ENCODE measurements at places on chromosomes 11 and 22.

GRCh38 chr11:40314327-40314726, 1145.1 kb downstream of the LRRC4C start:
- no peak for ATAC-seq

DNA sequence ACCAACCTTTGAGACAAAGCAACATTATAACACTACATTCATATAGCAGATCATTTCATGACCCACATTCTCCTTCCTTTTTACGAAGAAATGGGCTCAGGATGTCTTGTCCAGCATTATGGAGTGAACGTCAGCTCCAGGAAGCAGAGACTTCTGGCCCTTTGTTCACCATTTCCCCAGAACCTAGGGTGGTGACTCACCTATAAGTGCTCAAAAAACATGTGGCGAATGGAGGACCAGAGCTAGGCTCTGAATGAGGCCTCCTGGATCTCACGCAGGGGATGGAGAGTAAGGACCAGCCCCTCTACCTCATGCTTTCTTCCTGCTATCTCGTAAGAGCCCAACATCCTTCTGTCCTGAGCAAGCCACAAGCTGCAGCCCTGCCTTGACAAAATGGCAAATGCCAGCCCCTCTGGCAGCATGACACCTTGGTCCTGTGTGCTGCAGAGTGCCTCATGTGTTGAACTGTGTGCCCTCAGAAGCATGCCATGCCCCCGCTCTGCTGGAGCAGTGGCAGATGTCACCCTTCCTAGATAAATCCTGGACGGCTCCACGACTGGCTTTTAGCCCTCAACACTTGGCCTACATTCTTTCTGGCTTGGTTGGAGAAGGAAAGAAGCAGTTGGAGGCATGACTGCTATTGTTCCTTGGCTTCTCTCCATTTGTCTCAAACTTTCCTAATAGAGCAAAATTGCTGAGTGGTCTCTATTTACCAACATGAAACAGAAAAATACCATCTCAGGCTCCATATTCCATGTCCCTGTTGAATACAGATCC, 6.5 kb upstream of the ST3GAL4 start:
- ATAC-seq: no peak

- ATAC-seq: no peak
Measured at GRCh38 chr11:117229411-117229810, 2.5 kb downstream of the PCSK7 start.

GRCh38 chr11:9274499-9275258, 9.5 kb upstream of the DENND5A start:
- ATAC-seq: peak; percentile 38

DNA sequence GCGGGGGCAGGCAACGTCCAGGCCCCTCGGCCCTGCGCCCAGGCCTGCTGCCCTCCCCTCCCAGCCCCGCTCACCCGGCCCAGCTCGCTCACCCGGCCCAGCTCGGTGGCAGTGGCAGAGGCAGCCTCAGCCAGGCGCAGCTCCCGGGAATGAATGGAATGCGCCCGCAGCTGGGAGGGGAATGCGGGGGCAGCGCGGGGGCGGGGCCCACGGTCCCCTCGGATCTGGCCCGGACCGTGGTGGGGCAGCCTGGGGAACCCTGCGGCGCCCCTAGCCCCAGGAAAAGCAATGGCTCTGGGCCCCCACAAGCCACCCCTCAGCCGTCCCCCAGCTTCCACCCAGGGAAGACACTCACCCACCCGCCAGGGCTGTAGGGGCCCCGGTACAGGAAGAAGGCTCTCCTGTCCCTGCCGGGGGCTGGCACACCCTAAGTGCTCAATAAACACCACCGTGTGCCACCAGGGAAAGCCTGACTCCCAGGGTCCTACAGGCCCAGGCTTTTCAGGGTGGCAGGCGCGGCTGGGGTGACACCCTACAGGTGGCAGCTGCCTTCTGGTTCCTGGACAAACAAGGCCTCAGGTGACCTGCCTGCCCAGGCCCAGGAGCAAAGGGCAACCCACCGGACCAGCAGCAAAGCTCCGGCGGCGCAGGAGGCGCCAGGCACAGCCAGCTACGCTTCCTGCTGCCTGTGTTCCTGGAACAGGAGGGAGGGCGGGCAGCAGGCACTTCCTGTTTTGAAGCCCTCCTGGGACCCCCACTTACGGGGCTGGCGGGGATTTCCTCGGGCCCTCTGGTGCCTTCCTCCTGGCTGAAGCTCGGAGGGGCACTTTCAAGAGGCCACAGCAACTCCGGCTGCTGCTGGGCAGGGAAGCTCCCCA, 13.8 kb downstream of the PLXNB2 start:
- ATAC-seq: peak; percentile 92

DNA sequence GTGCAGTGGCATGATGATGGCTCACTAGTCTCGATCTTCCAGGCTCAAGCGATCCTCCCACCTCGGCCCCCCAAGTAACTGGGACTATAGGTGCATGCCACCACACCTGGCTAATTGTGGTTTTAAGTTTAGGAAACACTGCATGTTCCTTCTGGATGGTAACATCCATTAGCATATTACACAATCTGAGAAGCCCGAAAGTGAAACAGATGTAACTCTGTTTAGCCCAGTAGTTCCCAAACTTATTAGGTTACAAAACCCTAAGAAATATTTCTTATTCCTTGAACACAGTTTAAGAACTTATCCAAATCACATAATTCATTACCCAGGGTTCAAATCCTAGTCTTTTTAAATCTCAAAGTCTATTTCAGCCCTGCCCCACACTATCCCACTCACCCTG, 28.3 kb downstream of the POLDIP3 start:
- ATAC-seq: no peak

GRCh38 chr11:96113193-96113681, 189.3 kb upstream of the MTMR2 start:
- peak; percentile 77 for ATAC-seq

DNA sequence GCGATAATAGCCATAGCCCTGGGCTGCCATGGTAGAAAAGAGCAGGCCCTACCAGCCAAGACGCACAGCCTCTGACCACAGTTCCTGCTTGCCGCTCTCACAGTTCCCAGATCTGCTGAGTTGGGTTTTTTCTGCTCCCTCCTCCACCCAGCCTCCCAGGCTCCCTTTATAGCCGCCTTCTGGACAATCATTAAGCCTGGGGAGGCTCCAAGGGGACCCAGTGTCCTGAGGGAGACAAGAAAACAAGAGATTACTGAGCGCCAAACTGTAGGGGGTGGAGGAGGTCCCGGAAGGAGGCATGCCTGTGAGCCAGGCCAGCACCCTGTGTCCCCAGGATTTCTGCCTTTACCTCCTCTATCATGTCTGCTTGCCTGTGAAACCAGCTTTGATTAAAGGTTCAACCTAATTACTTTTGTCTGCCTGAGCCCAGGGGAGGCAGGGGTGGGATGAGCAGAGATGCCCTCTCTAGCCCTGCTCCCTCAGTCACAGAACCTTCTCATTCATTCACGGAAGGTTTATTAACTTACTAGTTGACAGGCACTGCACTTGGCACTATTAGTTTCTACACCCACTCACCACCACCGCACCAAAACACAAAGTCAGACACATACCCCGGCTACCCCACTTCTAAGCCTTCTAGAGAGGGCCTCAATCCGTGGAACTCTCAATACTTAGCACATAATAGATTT, 1.2 kb downstream of the SLC37A4 start:
- ATAC-seq: peak; percentile 1

- ATAC-seq: peak; percentile 73
Measured at GRCh38 chr22:42680648-42681047, 31.5 kb upstream of the CYB5R3 start.

GRCh38 chr11:13669544-13670488, 1.3 kb downstream of the FAR1 start:
- no peak for ATAC-seq

DNA sequence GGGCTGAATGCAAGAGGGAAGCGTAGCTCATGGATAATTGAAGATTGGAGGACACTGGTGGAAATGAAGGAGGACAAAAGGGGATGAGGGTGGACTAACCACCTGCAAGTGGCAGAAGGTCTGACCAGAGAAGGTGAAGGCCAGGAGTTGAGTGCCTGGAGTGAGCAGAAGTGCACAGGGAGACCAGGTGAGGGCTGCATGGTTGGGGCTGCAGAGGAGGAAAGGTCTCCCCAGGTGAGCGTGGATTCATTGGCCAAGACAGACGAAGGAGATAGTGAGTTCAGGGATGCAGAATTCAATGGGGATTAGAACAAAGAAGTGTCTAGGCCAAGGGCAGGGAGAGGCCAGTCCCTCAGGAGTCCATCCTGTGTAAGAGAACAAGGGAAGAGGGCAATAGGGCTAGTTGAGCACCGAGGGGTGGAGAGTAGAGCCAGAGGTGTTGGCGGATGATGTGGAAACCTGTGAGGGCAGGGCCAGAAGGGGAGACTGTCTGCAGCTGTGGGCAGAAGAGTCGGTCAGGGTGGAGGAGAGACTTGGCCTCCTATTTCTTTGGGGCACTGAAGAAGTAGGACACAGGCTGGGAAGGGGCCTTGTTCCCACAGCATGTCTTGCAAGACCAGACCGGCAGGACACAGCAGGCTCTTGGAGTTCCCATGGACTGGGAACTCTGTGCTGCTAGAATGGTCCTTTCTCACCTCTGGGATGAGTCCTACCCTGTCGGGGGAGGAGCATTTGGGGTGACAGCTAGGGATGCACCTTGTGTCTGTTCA, 6.7 kb downstream of the TRIM29 start:
- no peak for ATAC-seq

- no peak for ATAC-seq
Measured at GRCh38 chr11:123905826-123906225, 3.9 kb downstream of the OR8D4 start.

GRCh38 chr11:78081583-78081982, 1.9 kb upstream of the NDUFC2 start:
- ATAC-seq: no peak

GRCh38 chr22:20636075-20636812, 128.8 kb downstream of the MED15 start:
- ATAC-seq: no peak

DNA sequence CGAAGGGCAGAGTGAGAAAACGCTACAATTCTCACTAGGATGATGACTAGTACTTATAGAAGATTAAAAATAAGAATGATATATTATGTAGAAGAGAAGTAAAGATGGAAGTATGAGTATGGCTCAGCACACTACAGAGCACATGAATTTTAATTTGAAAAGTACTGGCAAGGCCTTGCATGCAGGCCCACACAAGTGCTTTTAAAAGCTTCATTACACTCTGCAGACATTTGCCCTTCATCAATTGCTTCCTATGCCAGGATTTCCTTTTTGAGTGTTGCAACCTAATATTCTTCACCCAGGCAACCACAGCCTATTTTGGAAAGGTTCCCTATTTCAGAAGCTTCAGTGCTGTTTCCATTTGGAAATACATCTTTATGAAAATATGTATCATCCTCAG, 81.1 kb downstream of the LARGE2 start:
- peak; percentile 61 for ATAC-seq

- no peak for ATAC-seq
Measured at GRCh38 chr11:66922551-66922950, 35.6 kb downstream of the PC start.

GRCh38 chr11:7527029-7527428, 13.2 kb downstream of the PPFIBP2 start:
- no peak for ATAC-seq

GRCh38 chr11:99432677-99433076, 411.9 kb downstream of the CNTN5 start:
- no peak for ATAC-seq

DNA sequence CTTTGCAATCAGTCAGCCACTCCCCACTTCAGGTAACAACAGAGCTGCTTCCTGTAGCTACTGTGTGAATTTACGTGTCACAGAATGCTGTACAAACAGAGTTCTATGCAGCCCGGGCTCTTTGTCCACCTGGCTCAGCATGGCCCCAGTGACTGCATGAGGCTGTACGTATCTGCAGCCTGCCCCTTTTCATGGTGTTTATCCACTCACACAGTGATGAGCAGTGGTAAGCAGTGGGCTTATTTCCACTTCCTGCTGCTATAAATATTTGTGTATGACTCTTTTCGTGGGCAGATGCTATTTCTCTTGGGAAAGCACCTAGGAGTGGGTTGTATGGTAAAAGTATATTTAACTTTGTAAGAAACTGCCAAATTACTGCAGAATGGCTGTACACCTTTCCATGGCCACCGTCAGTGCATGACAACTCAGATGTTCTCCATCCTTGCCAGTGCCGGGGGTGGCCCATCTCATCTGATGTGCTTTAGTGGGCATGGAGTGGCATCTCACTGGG, 43.3 kb downstream of the MYEOV start:
- peak; percentile 36 for ATAC-seq

GRCh38 chr11:69297787-69298266, 3.9 kb downstream of the MYEOV start:
- peak; percentile 11 for ATAC-seq

DNA sequence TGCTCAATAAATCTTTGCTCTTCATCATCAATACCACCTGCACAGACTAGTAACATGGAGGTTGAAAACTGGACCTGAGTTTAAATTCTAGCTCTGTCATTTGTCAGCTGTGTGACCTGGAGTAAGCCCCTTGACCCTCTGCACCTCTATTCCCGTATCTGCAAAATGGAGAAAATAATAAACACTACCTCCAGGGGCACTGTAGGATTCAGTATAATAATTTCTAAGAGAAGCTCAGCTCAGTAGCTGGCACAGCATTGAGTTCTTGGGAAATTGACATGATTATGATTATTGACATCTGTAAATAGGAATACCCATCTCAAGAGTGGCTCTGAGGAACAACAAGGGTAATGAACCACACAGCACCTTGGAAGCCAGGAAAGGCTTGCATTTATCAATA, 78.4 kb downstream of the MN1 start:
- ATAC-seq: no peak

DNA sequence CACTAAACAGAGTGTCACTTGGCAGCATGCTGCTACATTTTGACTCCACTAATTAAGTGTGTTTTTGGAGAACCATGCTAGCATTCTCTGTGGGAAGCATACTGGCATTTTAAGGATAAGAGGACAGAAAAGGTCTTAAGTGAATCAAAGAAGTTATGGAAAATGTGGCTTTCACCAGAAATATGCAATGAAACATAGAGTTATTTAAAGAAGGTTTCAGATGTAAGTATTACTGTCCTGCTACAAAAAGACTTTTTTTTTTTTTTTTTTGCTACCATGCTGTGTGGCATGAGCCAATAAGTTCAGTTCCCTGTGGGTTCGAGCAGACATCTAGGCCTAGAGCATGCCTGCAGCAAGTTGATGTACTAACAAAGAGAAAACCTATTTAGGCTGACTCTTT, 187.6 kb downstream of the MSANTD4 start:
- no peak for ATAC-seq

DNA sequence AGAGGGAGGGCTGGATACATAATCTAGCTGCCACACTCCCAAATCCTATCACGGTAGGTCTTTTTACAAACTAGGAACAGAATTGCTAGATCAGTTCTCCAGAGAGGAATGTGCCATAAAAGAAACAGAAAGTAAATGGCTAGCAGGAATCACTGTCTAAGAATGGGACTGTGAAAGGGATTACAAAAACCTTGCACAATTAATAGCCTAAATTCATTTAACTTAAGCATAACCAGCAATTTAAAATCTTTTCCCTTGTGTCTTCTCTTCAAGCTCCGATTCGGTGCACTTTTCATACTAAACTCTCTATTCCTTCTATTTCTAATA, 35.2 kb downstream of the APOL5 start:
- ATAC-seq: no peak

DNA sequence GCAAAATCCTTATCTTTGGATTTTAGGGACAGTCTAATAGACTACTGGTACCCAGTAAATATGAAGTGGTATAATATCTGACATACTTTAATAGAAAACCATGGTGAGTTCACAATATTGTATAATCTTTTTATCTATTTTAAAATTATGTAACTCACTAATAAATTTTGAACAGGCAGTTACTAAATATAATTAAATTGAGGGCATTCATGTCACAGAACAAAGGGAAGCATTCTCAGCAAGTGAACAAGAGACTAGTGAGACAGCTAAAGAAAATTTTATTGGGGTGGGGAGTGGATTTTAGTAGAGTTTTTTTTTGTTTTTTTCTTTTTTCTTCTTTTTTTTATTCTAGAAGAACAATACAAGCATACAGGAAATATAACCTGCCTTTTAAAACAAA, 55.0 kb downstream of the DNAJC24 start:
- no peak for ATAC-seq

Measured in SK-N-SH treated with all-trans-retinoic acid at 6 μM for 48 hours (cell line).